ENCODE measurements at places on chromosomes 1 and 21.
A peak's percentile ranks its signal among the peaks of the same experiment; 100 is the strongest.

GRCh38 chr1:67883069-67883468 is 49.8 kb upstream of the GNG12 start:
- DNase-seq: no peak

GRCh38 chr1:190327271-190327670 is 150.4 kb downstream of the BRINP3 start:
- no peak for DNase-seq

GRCh38 chr1:1915911-1916840 is 1.1 kb downstream of the CALML6 start:
- no peak for DNase-seq

- DNase-seq: no peak
Measured at GRCh38 chr1:234973426-234974250, 155.0 kb downstream of the TOMM20 start.

GRCh38 chr1:180947901-180948640 is 35.4 kb downstream of the KIAA1614 start:
- DNase-seq: no peak

DNA sequence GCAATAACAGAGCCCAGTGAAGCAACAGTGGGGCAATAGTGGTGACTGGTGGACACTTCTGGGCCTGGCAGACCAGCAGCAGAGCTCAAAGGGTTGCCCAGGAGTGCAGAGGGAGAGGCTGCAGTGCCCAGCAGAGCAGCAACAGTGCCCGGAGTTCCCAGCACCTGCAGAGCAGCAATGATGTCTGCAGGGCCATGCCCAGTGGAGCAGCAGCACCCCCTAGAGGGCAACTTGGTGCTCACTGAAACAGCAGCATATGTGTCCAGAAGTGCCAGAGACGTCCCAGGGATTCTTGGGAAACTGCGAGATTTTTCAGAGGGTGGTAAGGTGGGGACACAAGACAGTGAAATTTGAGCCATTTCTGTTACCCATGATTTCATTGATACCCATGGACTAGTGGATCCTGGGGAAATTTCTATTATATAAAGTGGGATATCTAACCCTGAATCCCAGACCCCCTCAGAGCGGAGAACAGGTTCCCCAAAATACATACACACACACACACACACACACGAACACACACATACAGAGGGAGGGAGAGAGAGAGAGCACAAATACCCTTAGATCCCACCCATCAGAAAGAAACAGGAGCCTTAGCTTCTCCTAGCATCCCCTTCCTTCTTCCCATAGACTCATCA is 156.9 kb upstream of the GJB5 start:
- peak; percentile 59 for DNase-seq

DNA sequence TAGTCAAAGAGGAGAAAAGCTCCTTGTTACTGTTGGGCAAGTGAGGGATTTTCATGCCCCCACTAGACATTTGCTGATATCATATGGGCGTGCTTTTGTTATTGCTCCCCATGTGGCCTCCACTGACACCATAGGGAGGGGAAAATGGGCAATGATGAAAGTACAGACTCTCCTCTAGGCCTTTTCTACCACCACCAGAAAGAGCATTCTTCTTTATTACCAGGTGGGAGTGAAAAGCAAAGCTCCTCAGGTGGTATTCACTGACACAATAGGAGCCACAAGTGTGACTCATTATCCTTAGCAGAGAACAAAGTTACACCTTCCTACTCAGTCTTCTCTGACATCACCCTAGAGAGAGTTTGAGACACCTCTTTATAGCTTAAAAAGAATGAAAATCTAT is 667.1 kb downstream of the LTN1 start:
- no peak for DNase-seq

DNA sequence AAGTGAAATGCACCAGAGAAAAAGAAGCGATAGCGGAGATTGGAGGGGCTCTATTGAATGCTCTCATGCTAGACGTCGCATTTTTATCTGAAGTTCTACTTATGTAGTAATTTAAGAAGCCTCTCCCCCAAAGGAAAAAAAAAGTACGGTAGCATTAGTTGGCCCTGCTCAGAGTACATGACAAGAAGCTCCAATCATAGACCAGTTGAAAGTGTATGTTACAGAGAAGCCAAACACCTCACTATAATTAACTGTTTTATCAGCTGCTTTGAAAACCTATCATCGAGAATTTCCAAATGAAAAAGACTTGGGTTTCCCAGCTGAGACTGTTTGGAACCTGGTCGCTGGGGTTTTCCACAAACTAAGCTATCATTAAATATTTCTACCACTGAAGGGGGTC is 19.6 kb upstream of the OVAAL start:
- no peak for DNase-seq

DNA sequence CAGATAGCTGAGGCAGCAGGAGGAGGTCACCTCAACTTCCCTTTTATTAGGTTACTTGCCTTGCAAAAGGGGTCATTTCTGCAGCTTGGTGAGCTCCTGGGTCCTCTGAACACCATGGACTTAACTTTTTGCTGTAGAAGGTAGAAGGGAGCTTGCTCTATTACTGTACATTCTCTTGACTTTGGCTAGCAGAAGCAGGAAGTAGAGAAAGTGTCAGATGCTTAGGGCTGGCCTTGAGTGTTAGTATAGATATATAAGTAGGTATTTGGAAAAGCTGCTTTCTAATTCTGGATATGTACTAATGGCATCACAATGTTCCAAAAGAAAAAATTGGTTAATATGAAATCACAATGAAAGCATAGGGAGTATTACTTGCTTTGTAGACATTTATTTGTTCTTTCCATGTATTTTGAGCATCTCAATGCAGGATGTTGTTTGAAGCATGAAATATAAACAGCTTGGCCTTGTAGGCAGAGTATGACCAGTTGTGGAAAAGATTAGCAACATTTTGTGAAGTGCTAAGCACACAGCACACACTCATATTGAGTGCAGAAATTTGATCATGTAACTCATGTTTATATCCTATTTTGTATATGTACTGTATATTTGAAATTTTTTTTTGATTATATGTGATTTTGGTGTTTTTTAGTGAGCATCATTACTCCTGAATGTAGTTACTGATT is 108.8 kb downstream of the DYRK1A start:
- DNase-seq: no peak

DNA sequence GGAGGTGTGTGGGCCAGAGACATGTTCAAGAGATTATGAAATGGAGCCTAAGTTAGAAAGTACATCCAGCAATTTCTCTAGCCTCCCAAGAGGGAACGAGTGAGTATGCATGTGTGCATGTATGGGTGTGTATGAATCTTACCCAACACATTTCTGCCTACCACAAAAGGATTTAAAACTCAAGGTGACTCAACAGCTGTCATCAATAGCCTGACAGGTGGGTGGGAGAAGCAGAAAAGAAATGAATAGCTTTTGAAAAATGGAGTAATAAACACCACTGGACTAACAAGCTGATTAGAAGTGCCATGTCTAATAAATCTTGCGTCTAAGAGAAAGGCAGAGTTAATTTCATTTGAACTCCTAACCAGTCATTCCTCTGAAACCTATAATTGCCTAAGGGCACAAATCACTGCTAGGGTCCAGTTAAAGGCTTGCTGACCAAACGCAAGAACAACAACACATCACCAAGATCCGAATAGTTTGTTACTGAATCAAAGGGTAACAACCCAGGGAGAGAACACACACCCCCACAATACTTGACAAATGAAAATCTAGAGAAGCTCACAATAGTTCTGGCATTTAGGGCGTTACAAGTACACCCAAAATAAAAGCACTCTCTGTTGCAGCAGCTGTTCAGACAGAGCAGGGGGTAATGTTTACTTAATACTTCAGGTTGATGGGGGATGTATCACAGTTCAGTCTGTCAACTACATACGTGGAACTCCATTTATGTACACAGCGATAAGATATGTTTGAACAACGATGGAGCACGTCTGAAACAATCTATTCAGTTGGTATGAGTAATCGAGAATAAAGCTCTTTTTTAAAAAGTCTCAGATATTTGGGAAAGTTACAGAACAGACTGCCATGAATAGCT is 1.4 kb downstream of the KIAA0319L start:
- no peak for DNase-seq

GRCh38 chr21:37043818-37044217 is 29.1 kb downstream of the PIGP start:
- DNase-seq: no peak

GRCh38 chr1:246364415-246364941 is 142.6 kb downstream of the SMYD3 start:
- no peak for DNase-seq

GRCh38 chr1:242178924-242179708 is 180.2 kb upstream of the MAP1LC3C start:
- DNase-seq: no peak

GRCh38 chr1:212554401-212554800 is 54.2 kb upstream of the ATF3 start:
- DNase-seq: no peak

DNA sequence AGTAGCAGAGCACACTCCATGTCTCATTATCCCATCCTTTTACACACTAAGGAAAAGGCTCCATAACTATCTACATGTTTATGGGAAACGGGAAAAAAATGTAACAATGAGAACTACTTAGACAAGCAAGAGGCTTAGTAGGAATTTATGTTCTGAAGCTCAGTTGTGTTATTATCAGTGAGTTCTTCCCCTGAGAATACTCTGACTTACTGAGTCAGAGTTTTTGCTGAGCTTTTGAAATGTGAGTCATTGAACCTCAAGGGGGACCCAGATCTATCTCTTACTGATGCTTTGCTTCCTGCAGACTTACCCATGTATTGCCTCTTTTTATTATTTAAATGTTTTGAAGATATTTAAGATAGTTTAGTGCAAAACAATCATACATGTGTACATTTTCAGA is 20.1 kb downstream of the CFHR5 start:
- no peak for DNase-seq

- DNase-seq: no peak
Measured at GRCh38 chr1:86699186-86699585, 5.2 kb upstream of the SH3GLB1 start.

DNA sequence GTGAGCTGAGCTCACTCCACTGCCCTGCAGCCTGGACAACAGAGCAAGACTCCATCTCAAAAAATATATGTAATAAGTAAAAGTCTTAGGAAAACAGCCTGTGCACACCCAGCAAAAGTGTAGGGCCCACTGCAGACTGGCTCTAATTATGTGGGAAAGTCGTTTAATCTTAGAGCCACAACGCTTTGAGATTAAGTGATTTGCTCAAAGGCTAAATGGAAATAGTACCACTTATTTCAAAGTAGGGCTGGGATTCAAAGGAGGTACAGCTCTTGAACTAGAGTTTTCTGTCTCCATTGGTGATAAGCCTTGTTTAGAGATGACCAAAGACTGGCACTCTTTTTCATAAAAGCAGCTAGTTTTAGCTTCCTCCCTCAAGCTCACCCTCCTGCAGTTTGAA is 2.2 kb downstream of the TACSTD2 start:
- DNase-seq: no peak

- no peak for DNase-seq
Measured at GRCh38 chr1:21024918-21025317, 151.8 kb downstream of the EIF4G3 start.

All from activated naive CD8-positive, alpha-beta T cell treated with anti-CD3 and anti-CD28 coated beads for 36 hours (primary cell).